Stimulated activated CD4-positive, alpha-beta T cell treated with anti-CD3 and anti-CD28 coated beads, Interleukin-15, amount 100 ng/mL, for 48 hours (primary cell): ENCODE measurements at places on chromosomes 2 and 18.

DNA sequence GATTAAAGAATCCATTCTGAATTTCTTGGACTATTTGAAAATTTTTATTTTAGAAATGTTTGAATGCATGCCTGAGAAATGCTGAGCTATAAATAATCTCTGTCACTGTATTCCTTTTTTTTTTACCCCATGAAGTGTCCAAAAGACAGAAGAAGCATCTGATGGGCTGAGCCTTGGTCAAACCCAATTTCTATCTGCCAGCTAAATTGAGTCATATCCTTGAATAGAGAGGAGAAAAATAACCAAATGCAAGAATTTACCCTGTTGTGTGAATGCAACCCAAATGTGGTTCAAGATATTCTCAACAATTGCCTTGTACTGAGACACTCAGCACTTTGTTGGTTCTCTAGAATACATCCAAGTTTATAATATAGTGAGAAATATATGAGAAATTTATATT, 223.5 kb downstream of the UBE2E3 start:
- DNase-seq, result no peak

GRCh38 chr2:71721362-71721665, 268.0 kb downstream of the DYSF start:
- DNase-seq, result no peak

GRCh38 chr2:2845806-2846315, 514.8 kb upstream of the MYT1L start:
- DNase-seq, result no peak

- DNase-seq, result no peak
Observed at GRCh38 chr2:20208476-20208859, 16.5 kb downstream of the SDC1 start.

- DNase-seq, result no peak
Observed at GRCh38 chr2:216431531-216431856, 19.2 kb downstream of the SMARCAL1 start.
